GM23338 (cell line): ENCODE measurements at places on chromosomes 3 and 15. TPM values are rescaled to one million over a fixed set of nuclear protein-coding genes. Genes with fewer than 3 reads are reported as not detected.

- peak; percentile 32 for DNase-seq
Measured at GRCh38 chr3:129686941-129687340, 80.5 kb upstream of the PLXND1 start.

- no peak for DNase-seq
Measured at GRCh38 chr3:143896486-143896885, 48.2 kb upstream of the SLC9A9 start.

- DNase-seq: no peak
Measured at GRCh38 chr3:185366913-185367312, 4.0 kb downstream of the MAP3K13 start.

The PGBD4 gene
- 0.39 and 0.66 TPM in 2 replicates for total RNA-seq

The CCK gene
- total RNA-seq: 1.0 and 4.2 TPM in 2 replicates

- DNase-seq: no peak
Measured at GRCh38 chr15:75790631-75791336, 52.5 kb upstream of the UBE2Q2 start.

The ONECUT1 gene
- total RNA-seq: 4.2 and 9.4 TPM in 2 replicates

- no peak for DNase-seq
Measured at GRCh38 chr3:8625991-8626390, 18.6 kb downstream of the SSUH2 start.

- no peak for DNase-seq
Measured at GRCh38 chr3:14378415-14378814, 24.0 kb upstream of the SLC6A6 start.

DNA sequence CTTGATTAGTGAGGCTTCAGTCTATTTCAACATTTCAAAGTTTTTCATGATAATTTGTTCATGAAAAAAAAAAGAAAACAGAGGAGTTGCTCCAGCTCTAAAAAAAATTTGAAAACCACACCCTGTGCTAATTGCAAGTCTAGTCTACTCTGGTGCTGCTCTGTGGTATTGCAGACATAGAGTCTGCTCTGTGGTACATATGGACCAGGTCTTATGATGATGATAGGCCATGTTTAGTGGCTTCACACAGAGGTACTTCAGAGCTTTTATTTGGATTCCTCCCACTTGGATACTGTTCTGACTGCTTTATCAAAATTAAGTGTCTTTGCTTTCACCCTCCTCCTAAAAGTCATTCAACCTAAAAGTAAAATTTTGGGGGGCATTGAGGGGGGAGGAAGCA, 160.8 kb downstream of the ALCAM start:
- no peak for DNase-seq

GRCh38 chr3:141011997-141012262, 39.2 kb upstream of the SPSB4 start:
- no peak for DNase-seq

DNA sequence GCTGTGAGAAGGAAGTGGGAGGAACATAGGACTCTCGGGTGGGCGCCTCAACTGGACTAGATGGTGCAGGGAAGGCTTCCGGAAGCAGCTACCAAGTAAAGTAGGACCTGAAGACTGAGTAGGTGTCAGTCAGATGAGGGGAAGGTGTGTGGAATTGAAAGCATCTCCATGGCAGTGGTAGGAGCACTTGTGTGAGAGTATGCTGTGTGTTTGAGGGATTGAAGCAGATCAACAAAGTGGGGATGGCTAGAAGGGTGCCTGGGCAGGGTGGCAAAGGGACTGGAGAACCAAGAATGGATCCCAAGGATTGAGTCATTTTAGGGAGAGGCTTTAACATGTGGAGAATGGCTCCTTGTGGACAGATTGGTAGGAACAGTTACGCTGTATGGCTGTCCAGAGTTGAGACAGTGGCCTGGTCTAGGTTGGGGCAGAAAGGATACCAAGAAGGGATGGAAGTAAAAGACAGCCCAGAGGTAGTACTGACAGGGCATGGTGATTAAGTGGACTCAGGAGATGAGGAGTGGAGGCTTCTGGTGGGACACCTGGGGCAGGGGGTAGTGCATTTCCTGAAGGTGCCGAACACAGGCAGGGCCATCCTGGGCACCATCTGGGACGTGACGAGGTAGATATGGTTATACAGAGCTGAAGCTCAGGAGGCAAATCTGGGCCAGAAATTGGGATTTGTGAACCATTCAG, 1.5 kb downstream of the UQCC5 start:
- no peak for DNase-seq

- DNase-seq: no peak
Measured at GRCh38 chr3:135083179-135083578, 288.1 kb downstream of the EPHB1 start.

The P2RY14 gene
- total RNA-seq: not detected in 2 replicates

The IQCH gene
- total RNA-seq: 1.0 and 4.6 TPM in 2 replicates

- DNase-seq: peak; percentile 61
Measured at GRCh38 chr3:16767006-16767405, 117.7 kb upstream of the PLCL2 start.

The STX19 gene
- total RNA-seq: not detected in 2 replicates
